Activated CD8-positive, alpha-beta memory T cell treated with anti-CD3 and anti-CD28 coated beads for 4 hours (primary cell): ENCODE measurements at places on chromosomes 11 and 22.

DNA sequence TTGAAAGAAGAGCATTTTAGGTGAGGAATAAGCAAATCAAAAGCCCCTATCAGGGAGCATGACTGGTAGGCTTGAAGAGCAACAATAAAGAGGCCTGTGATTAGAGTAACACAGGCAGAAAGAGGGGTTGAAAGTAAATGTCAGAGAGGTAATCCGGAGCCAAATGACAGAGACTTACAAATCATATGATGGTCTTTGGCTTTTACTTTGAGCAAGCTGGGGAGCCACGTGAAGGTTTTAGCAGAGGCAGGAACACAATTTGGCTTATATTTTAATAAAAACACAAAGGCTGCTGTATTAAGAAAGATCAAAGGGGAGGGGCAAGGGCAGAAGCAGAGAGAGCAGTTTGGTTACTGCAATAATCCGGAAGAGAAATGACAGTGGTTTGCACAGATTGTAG, 12.8 kb upstream of the NARS2 start:
- DNase-seq, result no peak

DNA sequence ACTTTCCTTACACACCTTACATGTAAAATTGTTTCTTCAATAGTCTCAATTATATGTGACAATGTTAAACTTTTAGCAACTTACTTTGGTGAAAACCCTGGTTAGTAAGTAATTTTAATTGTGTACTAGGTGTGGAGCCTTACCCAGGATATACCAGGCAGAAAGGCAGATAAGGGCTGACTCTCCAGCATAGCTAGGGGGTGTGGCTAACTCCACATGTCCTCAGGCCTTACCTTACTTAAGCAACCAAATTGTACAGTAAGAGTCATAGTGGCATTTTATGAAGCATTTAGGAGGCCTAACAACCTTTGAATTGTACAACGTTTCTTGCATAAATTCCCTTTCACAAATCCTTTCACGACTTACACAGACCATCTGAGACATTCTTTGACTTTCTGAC, 118.2 kb upstream of the OR9Q1 start:
- no peak for DNase-seq

DNA sequence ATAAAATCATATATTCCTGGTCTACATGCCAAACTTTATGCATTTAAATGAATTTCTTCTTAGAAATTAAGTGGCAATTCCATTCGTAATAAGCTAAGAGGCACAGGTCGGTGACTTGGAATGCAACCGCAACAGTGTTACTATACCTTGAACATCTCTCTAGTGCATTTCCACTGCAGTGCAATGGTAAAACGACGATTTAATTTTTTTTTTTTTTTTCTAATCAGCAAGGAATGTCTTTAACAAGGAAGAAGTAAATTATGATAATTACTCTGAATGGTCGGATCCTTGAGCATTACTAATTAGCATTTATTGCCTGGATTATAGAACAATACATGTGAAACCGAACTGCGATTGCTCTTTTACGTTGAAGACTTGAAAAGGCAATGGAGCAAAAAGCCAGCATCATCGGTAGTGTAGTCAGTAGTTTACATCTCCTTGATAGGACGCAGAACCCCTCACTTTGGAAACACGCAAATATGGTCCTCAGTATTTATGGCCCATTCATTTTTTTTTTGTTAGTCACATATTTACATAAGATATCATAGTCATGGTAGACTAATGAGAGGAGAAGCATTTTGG, 20.2 kb downstream of the BLID start:
- no peak for DNase-seq

DNA sequence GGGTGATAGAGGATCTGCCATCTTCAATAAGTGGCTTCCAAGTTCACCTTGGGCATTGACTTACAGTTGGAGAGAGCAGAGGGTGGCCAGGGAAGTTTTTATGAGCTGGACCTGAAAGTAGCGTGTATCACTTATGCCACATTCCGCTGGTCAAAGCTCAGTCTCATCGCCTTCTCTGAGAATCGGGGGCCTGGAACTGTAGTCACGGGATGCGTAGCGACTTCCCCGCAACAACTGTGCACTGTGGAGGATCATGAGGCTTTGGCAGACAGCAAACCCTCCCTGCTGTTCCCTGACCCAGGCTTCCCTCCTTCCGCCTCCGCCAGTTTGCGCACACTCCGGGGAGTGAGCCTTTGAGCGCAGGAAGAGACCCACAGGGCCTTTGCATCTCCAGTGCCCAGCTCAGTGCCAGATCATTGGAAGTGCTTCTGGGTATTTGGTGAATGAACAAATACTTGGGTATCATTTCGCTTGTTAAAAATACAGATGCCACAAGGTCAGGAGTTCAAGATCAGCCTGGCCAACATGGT, 95.5 kb downstream of the CEP164 start:
- no peak for DNase-seq

DNA sequence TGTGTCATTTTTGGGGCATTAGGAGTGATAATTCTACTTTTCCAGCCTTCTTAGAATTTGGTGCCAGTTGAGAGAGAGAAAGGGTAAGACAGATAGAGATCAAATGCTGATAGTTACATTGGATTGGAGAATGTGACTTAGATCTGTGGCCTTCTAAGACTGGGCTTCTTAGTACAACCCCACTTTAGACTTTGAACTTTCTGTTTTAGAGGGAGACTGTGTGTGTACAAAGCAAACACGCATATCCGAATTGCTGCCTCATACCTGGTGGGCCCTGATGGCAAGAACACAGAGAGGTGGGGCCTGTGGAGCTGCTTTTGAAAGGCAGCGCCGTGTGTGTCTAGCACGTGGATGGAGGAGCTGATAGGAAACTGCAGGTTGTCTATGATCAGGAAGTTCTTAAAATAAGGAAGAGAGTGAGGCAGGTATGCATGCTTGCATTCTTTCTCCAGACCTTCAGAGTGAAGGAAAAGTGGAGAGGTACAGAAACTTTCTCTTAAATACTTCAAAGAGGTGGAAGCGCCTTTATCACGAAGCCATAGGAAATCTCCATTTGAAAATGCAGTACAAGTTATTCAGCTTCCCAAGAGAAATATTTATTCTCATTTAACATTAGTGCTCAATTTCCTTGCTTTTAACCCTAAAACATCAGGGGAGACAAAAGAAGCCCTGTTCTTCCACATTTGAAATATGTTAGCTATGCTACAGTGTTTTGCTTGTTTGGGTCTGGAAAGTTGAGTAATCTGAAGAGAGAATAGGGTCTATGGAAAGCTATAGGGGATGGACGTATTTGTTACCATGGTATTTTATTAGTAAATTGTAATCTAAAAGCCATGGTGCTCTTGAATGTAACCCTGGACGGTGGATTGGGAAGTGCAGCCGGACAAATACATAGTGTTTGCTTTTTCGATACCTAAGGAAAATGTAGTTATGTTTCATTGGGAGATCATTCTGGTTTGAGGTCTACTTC, 13.7 kb downstream of the PDHX start:
- DNase-seq, result no peak

GRCh38 chr11:73872749-73873357, 3.8 kb downstream of the COA4 start:
- no peak for DNase-seq
